ENCODE measurements at places on chromosomes 11 and 22.

DNA sequence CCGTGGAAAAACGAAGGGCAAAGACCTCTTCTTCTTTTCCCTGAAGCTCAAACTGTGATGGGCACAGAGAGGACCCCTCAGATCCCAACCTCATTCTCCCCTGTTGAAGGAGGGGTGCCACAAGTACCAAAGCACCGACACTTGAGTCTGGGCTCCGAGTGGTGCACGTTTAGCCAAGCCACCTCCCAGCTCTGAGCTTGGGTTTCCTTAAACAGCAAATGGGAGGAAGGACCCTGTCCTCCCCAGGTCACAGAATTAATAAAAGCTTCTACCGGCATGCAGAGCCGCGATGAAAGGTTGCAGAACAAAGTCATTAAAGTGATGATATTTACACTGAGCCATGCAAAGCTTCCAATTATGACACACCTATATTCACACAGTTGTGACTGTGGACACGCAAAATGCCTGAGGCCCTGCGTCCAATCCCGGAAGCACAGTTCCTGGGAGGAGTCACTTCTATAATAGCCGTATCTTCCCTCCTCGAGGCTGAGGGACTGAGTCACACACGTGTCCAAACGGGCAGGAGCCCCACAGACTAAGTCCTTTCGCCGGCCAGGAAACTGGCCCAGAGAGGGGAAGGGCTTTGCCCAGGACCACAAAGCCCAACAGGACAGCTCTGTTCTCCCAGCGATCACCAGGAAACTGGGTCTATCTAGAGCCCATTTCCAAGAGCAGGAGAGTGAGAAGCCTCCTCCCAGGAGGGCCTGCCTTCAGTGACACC is 922 bp upstream of the CSNK1E start:
- DNase-seq, result no peak

DNA sequence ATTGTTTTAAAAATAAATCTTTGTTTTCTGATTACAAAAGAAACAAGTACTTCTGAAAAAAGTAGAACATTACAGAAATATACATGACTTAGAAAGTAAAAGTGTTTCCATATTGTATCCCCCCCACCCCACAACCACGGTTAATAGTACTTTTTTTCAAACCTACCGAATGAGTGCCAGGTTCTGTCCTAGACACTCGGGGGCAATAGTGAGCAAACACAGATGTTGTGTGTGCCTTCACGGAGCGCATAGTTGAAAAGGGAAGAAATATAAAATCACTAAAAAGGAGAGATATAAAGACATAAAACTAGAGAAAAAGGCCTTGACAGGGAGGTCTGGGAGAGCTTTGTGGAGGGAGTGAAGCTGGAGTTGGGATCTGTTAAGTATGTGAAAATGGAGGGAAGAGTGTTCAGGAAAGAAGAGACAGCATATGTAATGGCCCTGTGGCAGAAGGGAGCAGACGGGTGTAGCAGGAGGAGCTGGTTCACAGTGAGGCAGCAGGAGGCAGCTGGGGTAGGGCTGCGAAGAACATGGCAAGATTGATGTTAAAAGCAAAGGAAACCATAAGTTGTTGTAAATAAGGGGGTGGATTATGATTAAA is 42.1 kb upstream of the ALX4 start:
- no peak for DNase-seq

GRCh38 chr22:32632512-32633315 is 158.1 kb downstream of the FBXO7 start:
- no peak for DNase-seq

DNA sequence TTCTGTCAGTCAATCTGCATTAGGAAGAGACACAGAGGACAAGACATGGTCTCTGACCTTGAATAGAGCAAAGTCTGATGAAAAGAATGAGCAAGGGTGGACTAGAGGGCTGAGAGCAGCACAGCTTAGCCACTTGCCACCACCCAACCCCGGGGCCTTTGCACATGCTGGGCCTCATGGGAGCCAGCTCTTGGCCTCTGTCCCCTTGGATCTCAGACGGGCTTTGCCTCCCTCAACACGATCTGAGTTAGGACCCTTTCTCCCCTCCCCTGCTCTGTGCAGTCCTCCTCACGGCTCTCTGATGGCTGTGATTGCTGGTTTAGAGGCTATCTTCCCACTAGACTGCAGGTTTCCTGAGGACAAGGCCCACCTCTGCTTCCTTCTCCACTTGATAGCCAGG is 131.6 kb upstream of the B3GAT1 start:
- no peak for DNase-seq

GRCh38 chr11:66967670-66968425 is 7.3 kb upstream of the C11orf86 start:
- no peak for DNase-seq

- no peak for DNase-seq
Measured at GRCh38 chr11:60477035-60477445, 15.5 kb upstream of the MS4A12 start.
